Mesenteric fat pad (tissue), 1 donor: ENCODE measurements at places on chromosomes 2 and 18. TPM values are rescaled to one million over a fixed set of nuclear protein-coding genes. Genes with fewer than 3 reads are reported as not detected.

- no peak for DNase-seq
Observed at GRCh38 chr18:63410792-63411191, 11.5 kb downstream of the VPS4B start.

GRCh38 chr2:225120186-225120585 is 77.9 kb upstream of the DOCK10 start:
- no peak for DNase-seq

Gene MEIS1
- 31.7 TPM for total RNA-seq

Gene DSC2
- total RNA-seq: 11.9 TPM

DNA sequence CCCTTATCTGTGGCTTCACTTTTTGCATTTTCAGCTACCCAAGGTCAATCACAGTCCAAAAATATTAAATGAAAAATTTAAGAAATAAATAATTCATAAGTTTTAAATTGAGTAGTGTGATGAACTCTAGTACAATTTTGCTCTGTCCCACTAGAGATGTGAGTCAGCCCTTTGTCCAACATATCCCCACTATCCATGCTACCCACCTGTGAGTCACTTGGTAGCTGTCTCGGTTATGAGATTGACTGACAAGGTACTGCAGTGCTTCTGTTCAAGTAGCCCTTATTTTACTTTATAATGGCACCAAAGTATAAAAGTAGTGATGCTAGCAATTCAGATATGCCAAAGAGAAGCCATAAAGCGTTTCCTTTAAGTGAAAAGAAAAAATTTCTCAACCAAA is 28.8 kb downstream of the ADCY3 start:
- DNase-seq: no peak

DNA sequence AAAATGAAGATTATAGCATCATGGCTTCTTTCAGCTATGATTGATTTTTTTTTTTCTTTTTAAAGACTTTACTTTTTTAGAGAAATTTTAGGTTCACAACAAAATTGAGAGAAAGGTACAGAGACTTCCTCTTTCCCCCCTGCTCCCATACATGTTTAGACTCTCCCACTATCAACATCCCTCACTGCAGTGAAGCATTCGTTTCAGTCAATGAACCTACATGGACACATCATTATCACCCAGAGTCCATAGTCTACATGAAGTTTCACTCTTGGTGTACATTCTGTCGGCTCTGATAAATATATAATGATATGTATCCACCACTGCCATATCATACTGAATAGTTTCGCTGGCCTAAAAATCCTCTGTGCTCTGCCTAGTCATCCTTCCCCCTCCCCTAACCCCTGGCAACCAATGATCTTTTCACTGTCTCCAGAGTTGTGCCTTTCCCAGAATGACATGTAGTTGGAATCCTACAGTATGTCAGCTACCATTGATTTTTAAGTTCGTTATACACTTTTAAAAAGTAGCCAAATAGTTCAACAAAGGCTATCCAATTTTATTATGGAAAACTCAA is 86.8 kb downstream of the GPD2 start:
- DNase-seq: no peak
